ENCODE measurements at places on chromosomes 7 and 10.
A peak's percentile ranks its signal among the peaks of the same experiment; 100 is the strongest.

DNA sequence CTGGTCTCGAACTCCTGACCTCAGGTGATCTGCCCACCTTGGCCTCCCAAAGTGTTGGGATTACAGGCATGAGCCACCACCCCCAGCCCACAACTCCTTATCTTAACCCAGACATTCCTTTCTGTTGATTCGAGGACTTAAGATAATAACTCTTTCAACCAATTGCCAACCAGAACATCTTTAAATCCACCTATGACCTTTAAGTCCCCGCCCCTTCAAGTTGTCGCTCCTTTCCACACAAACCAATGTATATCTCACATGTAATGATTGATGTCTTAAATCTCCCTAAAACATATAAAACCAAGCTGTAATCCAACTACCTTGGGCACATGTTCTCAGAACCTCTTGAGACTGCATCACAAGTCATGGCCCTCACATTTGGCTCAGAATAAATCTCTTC, 7.8 kb upstream of the ANKRD2 start:
- DNase-seq, result no peak

DNA sequence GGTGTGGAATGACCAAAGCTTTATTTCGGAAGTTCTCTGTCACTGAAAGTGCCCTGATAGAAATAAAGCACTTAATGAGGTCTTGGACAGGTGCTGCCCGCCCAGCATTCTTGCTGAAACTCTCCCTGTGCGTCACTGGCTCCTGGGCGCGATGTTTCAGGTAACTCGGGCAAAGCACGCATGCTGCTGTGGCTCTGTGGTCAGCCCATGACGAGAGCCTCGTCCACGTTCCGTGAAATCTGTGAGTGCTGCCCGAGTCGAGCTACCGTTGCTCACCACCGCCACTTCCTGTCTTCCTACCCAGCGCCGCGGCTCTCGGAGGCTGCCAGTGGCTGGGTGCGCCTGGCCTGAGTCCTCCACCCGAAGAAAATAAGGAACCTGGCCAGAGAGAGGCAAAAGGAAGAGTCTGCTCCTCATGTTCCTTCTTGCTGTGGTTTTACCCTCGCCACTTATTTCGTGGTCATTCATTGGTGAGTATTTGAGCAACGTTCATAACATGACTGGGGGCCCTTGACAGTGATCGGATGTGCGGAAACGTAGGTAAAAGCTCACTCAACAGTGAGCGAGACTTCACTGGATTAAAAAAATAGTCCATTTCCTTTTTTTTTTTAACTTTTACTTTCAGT, 95.5 kb downstream of the MAP3K8 start:
- no peak for DNase-seq

- no peak for DNase-seq
Measured at GRCh38 chr10:123294109-123294508, 139.9 kb downstream of the BUB3 start.

- DNase-seq, result no peak
Measured at GRCh38 chr10:131646551-131647525, 254.0 kb upstream of the PPP2R2D start.

DNA sequence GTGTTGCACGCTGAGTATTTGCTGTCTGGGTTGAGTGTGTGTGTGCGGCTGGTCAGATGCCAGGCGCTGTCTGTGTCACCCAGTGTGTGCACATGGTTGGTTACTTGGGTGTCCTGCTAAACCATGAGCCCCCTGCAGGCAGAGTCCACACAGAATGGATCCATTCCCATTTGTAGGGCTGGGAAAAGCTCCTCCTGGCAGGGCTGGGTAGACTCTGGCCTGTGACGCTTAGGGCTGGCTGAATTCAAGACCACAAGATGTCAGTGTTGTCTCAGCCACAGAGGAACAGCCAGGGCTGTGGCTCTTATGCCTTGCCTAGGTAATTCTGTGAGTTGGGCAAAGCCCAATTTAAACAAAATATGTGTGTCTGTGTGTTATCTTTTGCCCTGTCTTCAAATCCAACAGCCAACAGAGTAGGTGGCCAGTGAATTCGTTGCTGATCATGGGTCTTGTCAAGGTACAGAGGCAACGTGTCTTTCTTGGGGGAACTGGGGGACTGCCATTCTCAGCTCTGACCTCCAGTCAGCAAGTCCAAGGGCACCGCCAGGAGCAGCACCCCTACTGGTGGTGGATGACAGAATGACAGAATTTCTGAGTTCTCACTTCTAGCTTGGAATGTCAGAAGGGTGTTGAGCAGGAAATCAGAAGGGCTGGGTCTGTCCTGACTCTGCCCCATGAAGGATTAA, 285.1 kb downstream of the CCSER2 start:
- DNase-seq, result peak; percentile 35

- DNase-seq, result no peak
Measured at GRCh38 chr7:141094336-141095070, 20.6 kb downstream of the TMEM178B start.

GRCh38 chr7:99740573-99741440, 5.8 kb upstream of the CYP3A7 start:
- no peak for DNase-seq
